ENCODE measurements at places on chromosomes 12 and 14.

GRCh38 chr12:31737345-31737744, 8.5 kb upstream of the AMN1 start:
- no peak for DNase-seq

- DNase-seq = no peak
These were observed 131.2 kb upstream of the TBX3 start for GRCh38 chr12:114815026-114815795.

- DNase-seq = no peak
These were observed 444.9 kb upstream of the FOXG1 start for GRCh38 chr14:28321475-28322244.

DNA sequence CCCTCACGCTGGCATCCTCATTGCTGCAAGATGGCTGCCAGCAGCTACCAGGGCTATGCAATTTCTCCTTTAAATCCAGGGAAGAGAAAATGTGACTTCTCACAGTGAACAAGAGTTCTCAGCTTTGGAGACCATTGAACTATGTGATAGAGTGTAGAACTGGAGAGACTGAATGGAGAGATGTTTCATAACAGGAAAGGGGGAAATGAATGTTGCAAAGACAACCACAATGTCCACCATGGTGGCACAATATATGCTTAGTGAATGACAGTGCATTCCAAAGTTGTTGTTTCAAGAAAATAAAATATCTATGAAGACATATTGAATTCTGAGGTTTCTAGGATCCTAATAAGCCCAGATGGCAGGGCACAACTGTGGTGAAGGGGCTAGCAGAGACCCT, 13.2 kb upstream of the COCH start:
- DNase-seq = no peak

DNA sequence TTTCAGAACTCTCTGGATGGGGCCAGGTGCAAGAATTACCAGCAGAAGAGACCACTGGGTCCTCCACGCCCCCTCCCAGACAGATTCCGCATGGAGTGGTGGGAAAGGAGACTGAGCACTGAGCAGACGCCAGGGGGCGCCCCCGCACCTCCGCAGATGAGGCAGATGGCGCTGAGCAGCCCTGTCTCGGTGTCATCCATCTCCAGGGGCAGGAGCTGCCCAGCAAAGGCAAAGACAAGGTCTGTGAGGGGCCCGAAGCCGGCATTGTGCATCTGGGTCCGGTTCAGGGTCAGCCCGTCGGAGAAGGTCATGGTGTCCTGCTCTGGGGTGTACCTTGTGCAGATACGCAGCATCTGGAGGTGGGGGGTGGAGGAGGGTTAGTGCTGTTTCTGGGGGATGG, 6.3 kb upstream of the ITGB7 start:
- no peak for DNase-seq

DNA sequence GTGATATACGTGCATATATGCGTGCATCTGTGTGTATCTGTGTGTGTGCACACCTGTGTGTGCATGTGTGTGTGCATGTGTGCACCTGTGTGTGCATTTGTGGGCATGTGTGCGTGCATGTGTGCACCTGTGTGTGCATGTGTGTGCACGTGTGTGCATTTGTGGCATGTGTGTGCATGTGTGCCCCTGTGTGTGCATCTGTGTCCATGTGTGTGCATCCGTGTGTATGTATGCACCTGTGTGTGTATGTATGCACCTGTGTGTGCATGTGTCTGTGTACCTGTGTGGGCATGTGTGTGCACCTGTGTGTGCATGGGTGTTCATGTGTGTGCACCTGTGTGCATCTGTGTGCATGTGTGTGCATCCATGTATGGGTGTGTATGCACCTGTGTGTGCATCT, 167.8 kb upstream of the SFSWAP start:
- DNase-seq = no peak

DNA sequence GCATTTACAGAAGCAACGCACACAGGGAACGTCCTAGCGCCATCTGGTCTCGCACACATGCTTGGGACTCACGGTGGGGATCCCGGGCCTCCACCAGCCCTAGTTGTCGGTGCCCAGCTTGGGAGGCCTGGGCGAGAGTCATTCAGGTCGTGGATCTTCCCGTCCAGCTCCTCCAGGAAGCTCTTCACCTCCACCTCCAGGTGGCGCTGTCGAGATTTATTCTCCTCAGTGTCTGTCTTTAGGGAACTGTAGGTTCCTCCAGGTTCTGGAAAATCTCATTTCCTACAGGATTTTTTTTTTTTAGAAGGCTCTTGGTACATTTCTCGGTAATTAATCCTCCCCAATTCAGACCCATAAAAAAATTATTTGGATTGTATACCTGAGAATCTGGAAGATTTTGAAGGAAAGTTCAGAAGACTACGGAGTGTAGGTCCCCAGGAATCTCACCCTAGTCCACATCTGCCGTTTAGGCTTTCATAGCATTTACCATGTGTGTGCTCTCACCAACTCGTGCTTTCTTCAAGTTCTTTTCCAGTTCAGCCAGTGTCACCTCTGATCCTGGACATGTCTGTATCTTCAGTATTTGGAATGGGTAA, 910.0 kb downstream of the TMEM121 start:
- no peak for DNase-seq

- no peak for DNase-seq
These were observed 4.4 kb upstream of the B4GALNT1 start for GRCh38 chr12:57637364-57637763.

- no peak for DNase-seq
These were observed 364.8 kb downstream of the CACNA1C start for GRCh38 chr12:2417481-2418160.

DNA sequence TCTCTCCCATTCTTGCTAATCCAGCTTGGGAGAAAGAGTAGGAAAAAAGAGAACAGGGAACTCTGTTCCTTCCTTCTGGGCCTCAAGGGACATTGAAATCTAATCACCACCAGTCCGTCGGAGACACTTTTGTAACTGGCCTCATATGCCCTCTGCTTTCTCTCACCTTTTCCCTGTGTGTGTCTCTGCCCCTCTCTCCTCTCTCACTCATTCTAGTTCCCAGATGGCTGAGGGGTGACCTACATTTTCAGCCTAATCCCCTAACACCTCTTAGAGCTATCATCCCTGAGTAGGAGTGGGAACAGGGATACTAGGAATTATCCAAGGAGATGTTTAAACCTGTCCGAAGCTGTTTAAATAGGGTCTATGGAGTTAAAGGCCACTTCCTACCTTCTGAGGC, 8.9 kb upstream of the PCK2 start:
- no peak for DNase-seq

DNA sequence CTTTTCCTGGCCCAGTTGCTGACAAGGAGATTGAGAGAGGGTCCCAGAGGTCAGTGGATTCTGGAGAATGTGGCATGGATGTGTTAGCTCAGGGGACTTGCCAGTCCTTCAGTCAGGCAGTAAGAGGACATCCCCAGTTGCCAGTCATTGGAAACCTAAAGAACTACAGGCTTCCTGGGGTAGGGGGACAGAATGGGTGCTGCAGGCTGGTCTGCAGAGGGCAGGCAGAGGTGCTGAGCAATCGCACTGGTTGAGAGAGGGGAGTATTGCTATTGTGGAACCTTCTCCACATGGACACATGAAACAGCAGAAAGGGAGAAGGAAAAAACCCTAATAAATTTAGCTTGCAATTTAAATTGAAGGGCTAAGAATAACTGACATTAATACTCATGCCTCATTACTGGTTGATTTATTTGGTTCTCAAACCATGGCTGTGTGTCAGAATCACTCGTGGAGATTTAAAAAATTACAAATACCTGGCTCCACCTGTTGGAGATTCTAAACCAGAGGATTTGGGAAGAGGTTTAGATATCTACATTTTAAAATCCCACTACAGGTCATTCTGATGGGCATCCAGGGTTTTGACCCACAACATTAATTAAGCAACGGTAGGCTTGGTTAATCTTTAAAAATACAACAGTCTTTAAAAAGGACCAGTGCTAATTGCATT, 71.2 kb upstream of the SLC38A2 start:
- DNase-seq = no peak

DNA sequence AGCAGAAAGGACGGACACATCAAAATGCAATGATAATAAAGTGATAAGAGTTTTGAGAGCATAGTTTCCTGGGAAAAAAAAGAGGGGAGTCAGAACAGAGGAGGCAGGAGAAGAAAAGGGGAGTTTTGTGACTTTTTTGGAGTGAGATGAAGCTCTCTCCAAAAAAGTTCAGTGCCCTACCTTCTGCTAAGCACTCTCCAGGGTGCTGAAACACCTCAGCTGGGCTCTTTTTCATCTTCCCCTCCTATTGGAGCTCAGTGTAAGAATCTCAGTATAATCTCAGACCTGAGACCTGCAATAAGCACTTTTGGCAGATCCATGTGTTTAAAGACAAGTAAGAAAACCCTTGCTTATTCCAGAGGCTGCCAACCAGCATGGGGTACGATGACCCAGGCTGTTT, 58.9 kb upstream of the SRRM4 start:
- DNase-seq = no peak

- DNase-seq = no peak
These were observed 42.3 kb upstream of the TTC7B start for GRCh38 chr14:90858511-90858910.

Measured in vagina (tissue), 2 donors.